ENCODE measurements at places on chromosomes 6 and 20.

DNA sequence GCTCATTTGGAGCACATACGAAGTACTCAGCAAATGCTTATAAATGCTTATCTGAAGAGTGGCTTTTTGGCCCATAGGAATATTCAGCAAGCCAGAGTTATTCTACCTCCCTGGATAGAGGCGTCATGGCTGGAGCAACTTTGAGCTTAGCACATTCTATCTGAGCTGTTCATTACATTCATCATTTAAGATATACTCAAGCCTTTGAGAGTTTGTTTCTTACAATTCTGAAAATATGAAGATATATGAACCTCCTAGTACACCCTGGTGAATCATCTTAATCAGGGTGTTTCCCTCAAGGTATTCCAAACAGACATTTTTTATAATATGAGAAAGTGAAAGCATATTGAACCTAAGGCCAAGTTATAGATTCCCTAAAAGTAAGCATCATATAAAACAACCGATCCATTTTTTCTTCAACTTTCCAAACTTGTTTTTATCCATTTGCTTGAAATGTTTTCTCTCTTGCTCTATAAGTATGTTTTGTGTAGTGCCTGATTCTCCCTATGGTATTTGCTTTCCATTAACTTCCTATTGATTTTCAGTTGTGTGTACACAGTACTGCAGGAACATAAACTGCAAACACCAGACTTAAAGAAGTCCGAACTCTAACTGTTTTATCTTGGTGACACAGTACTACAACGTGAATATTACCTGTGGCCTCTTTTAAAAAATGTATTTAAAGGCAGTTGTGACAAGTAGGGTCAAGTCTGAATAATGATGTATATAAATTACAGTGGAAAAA is 139.7 kb upstream of the PTPRK start:
- no peak for DNase-seq

DNA sequence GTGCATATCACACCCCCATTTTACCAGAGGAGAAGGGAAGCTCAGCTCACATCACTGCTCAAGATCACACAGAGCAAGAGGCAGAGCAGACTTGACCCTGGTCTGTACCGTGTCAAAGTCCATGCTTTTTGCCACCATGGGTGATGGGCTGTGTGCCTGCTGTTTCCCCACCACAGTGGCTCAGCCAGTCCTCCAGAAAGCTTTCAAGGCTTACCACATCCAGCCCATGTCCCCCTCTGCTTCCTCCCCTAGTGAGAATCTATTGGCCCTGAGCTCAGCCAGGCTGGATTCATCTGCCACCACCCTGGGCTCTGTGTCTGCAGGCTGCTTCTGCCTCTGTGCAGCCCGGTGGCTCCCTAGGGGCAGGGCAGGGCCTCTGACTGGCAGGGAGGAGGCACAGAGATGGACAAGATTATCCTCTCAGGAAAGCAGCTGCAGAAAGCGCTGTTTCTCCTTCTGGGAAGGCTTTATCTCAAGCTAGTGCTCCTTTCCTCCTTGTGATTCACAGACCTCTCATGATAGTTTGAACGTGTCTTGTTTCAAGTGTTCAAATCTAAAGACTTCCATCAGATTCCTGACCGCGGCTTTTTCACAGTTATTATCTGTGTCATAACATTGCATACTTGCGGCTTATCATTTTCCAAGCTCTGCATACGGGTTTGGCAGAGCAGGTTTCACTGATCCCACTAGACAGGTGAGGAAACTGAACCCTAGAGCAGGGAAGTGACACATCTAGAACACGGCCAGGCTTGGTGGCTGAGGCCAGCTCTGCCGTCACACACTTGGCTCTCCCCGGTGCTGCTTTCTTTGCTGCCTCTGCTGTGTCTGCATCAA is 37.4 kb downstream of the VEGFA start:
- no peak for DNase-seq

- DNase-seq, result peak; percentile 49
These were observed 10.6 kb upstream of the FAM110A start for GRCh38 chr20:822651-823573.

DNA sequence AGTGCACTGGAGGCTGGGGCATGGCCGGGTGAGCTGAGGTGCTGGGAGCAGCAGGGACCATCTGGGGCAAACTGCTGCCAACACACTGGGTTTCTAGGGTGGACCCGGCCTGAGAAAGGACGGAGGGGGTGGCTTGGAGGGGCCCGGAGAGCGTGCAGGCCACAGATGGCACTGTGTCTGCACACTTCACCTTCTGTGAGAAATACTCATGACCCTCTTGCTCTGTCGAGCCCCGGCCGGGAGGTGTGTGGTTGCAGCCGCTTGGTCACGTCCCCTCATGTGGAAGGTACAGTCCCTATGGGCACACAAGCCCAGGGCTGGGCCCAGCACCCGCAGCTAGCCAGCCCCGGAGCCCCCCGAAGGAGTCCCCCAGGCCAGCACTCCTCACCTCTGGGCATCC is 59.7 kb downstream of the RBM38 start:
- no peak for DNase-seq

DNA sequence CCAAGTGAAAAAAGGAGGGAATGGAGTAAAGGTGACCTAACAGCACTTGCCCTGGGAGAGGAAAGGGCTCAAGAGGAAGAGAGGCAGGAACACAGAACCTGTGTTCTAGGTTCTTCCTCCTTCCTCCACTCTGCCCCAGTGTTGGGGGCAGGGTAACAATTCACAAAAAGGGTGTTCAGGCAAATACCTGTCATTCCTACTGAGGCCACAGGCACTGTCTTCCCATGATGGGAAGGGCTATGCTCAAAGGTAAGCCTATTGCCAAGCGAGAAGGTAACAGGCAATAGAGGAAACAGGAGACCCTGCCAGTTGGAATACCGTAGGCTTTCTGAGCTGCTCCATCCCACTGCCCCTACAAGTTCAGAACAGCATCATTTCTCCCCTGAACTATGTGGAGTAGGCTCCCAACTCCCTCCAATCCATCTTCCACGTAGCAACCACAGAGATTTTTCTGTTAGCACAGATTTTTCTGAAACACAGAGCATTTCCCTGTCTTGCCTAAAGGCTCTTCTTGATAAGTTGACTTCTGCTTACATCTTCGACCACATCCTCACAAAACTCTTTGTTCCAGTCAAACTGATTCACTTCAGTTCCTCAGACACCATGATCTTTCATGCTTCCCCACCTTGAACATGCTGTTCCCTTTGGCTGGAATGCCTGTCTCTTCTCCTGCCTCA is 2.7 kb downstream of the AGPAT1 start:
- no peak for DNase-seq

DNA sequence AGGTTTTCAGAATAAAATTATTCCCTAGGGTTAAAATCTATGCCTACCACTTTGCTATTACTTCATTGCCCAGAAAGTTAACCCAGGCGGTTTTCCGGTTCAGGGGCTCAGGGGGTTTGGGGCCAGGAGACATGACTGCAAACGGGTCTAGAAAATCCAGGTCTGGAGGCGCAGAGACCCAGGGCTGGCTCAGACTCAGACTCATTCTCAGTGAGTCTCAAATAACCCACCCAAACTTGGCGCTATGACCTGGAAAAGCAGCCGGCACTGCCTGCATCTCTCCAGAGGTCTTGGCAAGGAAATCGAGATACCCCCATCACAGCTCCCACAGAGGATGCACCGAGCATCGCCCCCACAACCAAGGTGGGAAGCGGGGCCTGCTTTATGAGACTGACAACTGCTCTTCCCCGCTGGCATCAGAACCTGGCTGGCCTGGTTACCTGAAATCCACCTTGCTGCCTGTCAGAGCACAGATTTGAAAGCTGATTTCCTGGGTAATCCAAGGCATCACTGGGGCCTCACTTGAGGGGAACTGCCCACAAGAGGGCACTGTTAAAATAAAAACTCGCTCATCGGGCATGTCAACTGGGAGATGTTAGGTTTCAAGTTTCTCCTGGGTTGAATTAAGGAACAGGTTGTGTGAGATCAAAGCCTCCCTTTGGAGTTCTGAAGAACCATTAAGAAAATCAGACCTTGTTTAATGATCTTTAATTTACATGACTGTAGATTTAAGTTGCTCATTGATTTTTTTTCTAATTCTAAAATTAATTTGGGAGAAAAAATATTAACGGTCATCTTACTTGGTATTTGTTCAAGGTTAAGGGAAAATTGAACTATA is 55.1 kb downstream of the KIF16B start:
- no peak for DNase-seq

DNA sequence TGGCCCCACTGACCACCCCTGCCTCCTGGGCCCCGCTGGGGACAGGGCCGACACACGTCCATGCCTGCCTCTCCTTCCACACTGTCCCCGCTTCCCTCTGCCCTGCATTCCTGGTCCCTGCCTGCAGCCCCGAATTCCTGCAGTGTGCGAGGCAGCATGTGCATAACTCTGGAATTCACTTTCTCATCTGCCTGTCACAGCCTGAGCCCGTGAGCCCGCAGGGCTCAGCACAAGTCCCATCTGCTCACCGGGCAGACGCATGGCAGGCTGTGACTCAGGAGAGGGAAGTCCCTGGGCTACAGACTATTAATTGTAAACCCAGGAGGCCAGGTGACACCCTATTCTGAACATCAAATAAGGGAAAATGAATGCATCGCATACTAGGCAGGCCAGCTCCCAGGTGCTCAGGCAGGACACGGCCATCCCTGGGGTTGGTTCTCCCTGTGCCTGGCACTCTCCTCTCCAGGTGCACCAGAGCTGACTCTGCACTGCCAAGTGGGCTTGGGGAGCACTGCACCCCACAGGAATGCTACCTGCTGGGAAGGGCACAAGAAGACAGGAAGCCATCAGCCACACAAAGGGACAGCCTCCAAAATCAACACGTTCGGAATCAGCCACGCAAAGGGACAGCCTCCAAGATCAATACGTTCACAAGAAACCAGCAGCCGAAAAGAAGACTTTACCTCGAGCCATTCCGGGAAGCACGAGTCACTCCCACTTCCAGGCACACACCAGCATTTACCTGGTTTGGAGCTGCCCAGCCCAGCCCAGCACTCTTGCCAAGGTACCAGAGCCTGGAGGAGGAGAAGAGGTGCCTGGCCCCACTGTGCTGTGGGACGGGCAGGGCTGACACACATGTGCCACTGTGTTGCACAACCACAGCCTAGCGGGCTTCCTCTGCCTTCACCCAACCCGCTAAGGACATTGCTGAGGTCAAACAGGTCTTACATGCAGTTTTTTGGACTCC is 65.9 kb downstream of the DLL1 start:
- no peak for DNase-seq

All from activated effector memory CD4-positive, alpha-beta T cell treated with anti-CD3 and anti-CD28 coated beads, Interleukin-2, amount 50 U/mL, for 16 hours (primary cell).